Activated CD4-positive, alpha-beta T cell treated with anti-CD3 and anti-CD28 coated beads, Interleukin-2, amount 50 U/mL, for 24 hours (primary cell): ENCODE measurements at places on chromosomes 2 and 18.

GRCh38 chr2:1055014-1055595, 104.5 kb downstream of the SNTG2 start:
- no peak for DNase-seq

DNA sequence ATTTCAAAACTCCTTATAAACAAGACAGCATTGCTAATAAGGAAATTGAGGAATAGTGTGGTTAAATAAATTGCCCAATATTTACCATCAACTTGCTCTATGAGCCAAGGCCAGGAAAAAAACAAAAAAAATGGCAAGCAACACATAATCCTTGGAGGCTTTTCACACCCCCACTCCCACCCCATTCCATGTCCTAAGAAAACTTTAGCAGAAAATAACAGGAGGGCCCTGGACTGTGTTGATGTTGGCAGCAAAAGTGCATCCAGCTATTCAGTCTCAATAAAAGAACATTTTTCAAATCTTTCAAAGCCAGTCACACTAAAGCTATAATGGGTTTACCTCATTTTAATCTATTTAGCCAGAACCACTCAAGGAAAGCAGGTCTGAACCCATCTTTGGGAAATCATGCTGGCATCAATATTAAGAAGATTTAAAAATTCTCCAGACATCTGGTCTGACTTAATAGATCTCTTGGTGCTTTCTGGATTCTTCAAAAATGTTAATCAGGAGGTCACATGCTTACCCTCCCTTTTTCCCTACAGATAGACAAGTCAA, 34.6 kb upstream of the STK17B start:
- no peak for DNase-seq

GRCh38 chr2:13578547-13578946, 861.8 kb downstream of the TRIB2 start:
- no peak for DNase-seq

- no peak for DNase-seq
These were observed 810.9 kb downstream of the CPS1 start for GRCh38 chr2:211367293-211367692.

- DNase-seq, result no peak
These were observed 22.6 kb upstream of the CCDC141 start for GRCh38 chr2:179072527-179072926.

- DNase-seq, result no peak
These were observed 694.9 kb downstream of the KCNJ3 start for GRCh38 chr2:155393406-155393805.

DNA sequence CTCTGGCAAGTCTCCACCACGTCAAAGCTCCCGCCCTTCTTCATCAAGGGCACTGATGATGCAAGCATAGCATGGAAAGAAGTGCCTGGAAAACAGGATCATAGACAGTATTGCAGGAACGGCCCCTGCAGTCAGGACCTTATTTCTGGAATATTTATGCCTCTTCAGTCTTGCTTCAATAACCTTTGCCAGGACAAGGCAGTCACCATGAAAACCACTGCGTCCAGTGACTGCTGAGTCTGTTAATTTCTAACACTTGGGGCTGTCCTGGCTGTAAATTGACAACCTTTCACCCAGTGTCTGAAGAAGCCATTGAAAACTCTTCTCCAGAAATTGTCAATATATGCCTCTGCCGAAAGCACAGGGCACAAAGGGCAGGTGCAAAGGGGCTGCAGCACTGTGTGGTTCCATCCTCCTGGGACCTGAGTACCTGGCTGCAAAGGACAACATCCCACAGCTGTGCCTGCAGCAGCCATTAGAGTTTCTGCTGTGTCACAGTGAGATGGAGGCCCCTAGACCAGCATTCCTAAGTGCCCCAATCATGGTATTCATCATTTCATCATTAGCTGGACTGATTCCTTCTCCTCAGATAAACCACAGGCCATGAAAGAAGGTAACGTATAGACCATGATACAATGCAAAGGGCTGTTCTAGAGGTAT, 819.6 kb downstream of the RNF144A start:
- no peak for DNase-seq

DNA sequence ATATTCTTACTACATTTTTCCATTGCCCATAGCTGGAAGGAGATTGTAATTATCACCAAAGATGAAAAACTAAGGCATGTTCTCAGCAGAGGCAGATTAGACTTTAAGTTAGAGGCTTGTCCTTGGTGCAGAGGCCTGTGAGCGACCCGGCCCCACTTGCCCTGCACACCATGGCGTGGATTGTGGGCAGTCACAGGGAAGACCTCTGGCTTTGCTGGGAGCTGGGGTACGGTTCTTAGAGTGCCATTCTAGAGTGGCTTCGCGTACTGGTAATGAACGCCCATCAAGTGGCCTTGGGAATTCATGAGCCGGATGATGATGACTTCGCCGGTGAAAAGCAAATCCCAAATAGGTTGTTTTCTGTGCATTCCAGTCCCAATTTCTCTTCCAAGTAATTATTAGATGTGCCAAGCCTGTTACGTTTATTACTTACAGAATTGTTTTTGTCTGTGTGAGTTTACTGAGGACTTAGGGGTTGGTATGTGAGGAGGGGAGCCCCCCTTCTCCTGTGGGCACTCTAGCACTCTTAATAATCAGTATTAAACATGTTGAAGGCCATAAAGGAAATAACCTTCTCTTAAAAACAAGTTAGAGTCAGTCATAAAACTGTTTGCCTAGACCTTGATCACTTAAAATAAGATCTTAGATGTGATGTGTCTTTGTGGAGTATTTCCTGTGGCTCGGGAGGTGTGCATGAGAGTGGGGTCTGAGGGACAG, 90.6 kb downstream of the LDLRAD4 start:
- DNase-seq, result no peak

DNA sequence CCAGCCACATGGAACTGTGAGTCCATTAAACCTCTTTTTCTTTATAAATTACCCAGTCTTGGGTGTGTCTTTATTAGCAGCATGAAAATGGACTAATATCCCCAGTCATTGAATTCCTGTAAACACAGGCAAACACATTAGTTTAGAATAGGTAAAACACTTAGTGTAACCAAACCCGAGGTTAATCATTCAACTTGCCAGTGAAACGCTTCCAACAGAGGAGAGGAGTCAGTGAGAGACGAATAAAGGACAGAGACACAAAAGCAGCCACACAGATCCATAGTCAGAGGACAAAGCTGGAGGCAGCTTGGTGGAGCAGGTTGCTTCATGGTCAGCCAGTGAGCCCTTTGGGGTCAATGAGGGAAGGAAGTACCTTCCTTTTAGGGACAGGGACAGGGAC, 348.1 kb downstream of the TGIF1 start:
- no peak for DNase-seq

DNA sequence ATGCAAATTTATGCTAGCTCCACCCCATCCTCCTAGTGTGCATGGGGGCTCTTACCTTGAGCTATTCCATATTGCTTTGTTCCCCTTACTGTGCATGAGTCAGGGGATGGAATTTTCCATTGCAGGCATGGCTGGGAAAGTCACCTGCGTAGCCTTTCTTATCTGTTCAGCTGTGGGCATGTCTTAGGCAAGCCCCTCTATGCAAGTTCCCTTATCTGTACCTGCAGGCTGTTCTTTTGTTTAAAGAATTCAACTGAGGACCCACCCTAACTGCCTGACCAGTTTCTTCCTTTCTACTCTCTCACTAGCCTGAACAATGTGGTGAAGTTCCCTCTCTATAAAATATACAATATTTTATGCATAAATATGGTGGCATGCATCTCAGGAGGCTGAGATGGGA, 54.2 kb upstream of the CDCA7 start:
- no peak for DNase-seq

- no peak for DNase-seq
These were observed 130.7 kb downstream of the UBE2E3 start for GRCh38 chr2:181111059-181111458.

- DNase-seq, result no peak
These were observed 100.0 kb downstream of the BAZ2B start for GRCh38 chr2:159516241-159516758.

- no peak for DNase-seq
These were observed 371.8 kb upstream of the FANCL start for GRCh38 chr2:58612973-58613372.

- DNase-seq, result no peak
These were observed 546.7 kb downstream of the EPHA4 start for GRCh38 chr2:221025398-221025797.
